ENCODE measurements at places on chromosomes 4 and X. TPM values are rescaled to one million over a fixed set of nuclear protein-coding genes. Genes with fewer than 3 reads are reported as not detected.

DNA sequence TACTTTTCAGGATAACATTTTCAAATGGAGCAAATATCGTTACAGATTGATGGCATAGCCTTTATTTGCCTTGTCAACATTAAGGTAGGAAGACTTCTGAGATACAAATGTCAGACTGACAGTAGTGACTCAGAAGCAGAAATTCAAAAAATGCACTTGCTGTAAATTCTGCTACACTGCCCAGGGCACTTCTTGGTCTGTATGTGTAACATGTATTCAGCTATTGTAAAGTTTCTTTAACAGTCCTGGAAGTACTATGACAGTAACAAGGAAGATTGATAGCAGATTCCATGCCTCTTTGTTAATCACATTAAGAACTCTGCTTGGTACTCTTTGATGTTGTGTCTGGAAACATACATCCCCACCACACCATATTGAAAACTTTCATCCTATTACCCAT is 69.6 kb upstream of the PCDH18 start:
- DNase-seq, result no peak

DNA sequence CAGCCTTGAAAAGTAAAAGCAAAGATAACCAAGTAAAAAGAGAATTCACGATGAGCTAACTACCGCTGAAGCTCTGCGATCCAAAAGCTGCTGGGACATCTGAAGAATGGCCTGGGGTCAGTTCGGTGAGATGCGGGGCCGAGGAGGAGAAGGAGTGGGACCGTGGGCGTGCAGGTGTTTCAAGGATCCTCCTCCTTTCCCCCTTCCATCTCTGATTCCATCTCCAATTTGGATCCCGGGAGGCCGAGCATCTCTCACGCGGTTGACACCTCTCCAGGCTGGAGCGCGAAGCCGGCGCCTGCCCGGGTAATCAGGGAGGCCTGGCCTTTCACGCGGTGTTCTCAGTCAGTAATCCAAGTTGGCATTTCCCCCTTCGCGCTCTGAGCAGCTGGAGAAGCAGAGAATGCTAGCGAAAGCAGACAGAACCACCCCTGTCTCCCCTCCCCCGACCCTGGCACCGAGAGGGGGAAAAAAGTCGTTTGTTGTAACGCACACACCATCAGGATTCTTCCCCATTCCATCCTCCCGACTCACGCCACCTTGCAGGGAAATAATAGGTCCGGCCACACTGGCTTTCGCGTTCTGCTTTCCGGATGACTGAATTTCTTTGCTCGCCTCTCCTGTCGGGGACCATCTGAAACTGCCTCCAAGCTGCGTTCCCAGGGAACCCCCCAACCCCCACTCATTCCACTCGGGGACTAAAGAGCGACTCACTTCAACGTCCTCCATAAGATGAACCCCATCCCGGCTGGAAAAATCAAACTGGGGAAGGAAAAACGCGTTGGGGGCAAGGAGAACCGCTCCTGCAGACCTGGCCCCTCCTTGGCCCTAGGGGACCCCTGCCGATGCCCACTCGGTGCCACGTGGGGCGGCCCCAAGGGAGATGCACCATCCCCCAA is 6.5 kb downstream of the NEUROG2 start:
- peak; percentile 59 for DNase-seq

ACE2 gene
- not detected for polyA plus RNA-seq

LGI2 gene
- 0.82 TPM for polyA plus RNA-seq

DNA sequence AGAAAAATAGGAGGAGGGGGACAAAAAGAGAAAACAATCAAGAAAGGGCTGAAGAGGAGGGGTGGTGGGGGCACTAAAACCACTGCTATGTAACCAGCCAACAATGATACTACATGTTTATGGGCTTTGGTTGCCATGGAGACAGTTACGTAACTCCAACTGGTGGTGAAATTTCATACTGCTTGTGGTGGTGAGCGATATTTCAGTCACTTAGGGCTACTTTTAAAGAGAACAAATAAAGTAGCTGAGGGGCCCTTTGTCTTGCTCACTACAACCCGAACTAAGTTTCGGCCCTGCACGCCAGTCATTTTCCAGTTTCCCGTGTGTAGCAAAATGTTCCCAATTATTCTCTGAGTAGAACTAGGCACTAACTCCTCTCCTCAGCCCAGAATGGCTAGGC is 275.2 kb upstream of the EDA2R start:
- peak; percentile 57 for DNase-seq

IGFBP7 gene
- 13.2 TPM for polyA plus RNA-seq

DNA sequence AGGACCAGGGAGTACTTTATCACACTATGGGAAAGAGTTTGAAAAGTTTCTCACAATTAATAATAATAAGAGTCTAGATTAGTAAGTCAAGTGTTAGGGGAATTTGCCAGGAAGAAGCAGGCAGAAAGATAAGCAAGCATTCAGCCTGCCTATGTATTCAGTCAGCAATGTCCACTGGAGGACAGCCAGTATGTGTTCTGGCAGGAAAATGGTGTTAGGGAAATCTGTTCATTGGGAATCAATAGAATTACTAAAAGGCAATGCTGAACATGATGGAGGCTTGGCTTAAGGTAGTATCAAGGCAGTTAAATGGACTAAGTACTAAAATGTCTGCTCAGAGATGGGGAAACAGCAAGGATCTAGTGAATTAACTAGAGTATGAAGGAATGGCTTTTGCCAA is 221.2 kb downstream of the PPP4R3C start:
- no peak for DNase-seq

IDH3G gene
- polyA plus RNA-seq, result 41.4 TPM

DNA sequence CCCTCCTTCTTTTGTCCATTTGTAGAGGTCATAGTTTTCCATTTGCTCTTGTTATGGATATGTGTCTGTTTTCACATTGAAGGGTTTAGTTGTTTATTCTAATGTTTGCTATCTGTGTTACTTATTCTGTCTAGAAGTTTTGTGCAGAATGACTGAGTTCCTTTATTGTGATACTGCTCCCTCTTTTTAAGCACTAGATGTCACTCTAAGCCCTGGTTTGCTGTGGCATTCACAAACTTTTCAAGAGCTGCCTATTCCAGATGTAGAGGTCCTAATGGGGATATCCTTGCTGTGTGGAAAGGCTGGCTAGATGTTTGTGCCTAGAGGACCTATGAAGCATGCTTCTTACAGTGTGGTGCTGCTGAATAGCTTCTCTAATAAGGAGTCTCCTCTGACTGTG is 338.6 kb downstream of the SPIN4 start:
- no peak for DNase-seq

DNA sequence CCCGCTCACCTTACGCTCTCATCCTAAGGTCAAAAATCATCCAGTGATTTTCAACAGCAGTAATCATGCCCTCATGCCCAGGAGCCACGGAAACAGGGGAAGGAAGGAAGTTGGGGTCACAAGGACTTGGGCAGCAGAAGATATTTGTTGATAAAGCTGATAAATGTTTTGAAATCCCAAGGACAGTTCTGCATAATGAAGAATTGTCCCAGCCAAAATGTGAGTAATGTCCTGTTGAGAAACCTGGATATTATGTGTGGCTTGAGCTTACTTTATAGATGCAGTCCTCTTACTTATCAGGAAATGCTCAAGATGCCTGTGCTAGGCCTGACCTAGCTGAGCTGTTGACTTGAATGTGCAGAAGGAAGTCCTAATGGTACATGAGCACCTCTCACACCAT is 263.0 kb upstream of the ZFP42 start:
- DNase-seq, result no peak

DNA sequence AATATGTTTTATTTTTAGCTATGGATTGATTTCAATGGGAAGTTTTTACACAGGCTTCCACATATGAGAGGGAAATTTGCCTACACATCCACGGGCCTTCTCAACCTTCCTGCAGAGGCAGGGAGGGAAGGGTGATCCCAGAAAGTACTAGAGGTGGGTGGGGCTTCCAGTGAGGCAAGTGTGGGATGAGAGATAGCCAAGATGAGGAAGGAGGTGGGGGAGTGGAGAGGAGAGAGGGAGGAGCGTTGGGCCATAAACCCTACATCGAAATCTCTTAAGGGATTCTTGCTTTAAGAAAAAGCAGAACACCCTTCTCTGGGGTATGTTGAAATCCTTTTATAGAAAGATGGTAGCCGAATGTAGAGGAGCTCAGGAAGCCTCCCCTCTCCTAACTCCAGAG is 19.0 kb downstream of the NKX6-1 start:
- peak; percentile 41 for DNase-seq

DACH2 gene
- polyA plus RNA-seq, result 2.4 TPM

DNA sequence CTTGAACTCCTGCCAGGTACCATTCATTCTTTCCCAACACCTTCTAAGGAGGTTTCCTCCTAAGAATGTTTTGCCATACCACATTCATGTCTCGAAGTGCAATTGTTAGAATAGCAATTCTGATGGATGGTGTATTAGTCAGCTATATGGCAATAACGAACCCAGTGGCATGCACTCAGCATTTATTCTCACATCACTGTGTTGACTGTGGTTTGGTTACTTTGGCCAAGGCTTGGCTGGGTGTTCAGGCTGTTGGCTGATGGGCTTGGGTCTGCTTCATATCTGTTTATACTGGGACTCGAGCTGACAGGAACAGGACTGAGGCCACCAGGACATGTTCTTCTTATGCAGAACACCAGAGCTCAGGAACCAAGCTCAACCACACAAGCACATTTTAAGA is 31.7 kb downstream of the PSAPL1 start:
- no peak for DNase-seq

DNA sequence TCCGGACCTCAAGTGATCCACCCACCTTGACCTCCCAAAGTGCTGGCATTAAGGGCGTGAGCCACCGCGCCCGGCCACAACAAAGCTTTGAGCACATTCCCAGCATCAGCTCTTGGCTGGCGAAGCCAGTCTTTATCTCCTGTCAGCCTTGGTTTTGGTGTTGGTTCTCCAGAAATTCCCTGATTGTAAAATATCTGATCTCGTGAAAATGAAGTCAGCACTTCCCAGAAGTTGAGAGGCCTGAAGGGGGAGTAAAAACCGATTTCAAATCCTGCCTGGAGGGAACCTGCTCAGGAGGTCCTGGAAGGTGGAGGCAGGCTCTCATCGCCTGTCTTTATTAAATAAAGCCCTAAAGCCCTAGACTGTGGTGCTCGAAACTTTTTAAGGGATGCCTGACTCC is 33.6 kb downstream of the PTTG2 start:
- DNase-seq, result peak; percentile 38

- peak; percentile 15 for DNase-seq
These were observed 15.3 kb upstream of the PITX2 start for GRCh38 chr4:110638089-110638746.

SLC9B1 gene
- 0.66 TPM for polyA plus RNA-seq

DNA sequence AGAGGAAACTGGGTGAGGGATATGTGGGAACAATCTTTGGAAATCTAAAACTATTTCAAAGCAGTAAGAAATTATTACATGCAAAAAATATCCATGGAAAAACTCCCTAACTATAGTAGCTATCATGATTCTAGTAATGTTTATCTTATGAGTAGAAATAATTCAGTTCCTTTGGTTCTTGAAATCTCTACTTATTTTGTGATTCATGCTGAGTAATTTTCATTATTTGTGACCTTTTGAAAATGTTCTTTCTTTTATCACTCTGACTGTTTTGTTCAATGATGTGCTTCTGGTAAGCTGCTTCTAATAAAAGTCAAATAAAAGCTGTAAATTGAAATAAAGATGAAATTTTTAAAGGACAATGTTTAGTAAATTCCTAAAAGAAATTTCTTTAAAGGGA is 40.4 kb upstream of the MAGEB10 start:
- no peak for DNase-seq

DNA sequence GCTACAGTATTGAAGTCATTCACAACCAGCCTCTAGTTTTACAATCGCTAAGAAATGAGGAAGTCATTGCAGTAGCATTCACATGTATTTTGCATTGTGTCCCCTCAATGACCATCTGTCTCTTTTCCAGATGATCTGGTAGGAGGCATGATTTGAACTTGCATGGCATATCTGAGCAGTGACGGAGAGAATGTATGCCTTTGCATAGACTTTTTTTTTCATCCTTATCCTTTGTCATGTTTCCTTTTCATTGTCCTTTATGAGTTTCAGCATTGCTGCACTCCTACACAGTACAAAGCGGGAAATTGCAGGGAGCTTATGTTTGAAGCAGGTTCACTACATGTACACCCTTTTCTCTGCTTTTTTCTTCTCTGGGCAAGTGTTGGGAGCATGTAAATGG is 516.4 kb upstream of the GRIA3 start:
- DNase-seq, result no peak

DNA sequence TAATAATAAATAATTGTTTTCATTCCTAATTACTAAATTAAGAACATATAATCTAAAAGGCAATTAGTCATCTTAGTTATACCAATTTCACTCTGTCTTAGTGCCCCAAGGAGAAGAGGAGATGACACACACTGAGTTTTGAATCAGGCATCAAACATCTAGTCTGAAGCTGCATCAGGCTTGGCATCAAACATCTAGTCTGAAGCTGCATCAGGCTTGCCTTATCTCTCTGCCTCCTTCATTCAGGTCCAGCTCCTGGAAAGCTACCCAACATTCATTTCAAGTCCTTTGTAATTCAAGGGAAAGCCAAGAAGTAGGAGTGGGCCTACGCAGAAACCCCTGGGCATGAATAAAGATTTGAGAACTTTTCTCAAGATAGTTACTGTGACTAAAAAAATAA is 62.2 kb downstream of the SH3RF1 start:
- no peak for DNase-seq

ZNF630 gene
- polyA plus RNA-seq, result 1.2 TPM

- peak; percentile 59 for DNase-seq
These were observed 1.6 kb downstream of the FAT4 start for GRCh38 chr4:125316401-125316790.

IRS4 gene
- 1.6 TPM for polyA plus RNA-seq

RTL3 gene
- not detected for polyA plus RNA-seq

DNA sequence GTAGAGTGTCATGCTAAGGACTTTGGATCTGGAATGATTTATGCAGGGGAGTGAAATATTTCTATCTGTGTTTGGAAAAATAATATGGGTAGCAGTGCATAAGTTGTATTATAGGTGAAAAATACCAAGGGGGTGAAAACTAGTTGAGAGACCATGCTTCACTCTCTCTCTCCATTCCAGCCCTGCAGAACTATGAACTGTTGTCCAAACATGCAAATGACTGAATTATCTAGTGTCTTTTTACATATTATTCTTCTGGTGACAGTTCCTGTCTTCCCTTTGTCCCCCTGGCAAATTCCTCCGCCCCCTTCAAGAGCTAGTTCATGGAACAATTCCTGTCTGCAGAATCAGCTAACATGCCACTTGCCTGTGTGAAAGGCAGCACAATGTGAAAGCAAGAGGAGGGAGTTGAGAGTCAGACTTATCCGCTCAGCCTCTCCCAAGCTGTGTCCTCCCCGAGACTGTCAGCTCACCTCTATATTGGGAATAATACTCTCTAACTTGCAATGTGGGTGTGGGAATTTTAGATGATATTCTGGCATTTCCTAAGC is 2.3 kb downstream of the PF4 start:
- no peak for DNase-seq

GRCh38 chr4:142925161-142925560 is 79.1 kb upstream of the INPP4B start:
- DNase-seq, result no peak
